Midbrain (tissue), 1 donor: ENCODE measurements at places on chromosomes 13 and 19.

GRCh38 chr13:85170372-85170771 is 628.8 kb downstream of the SLITRK6 start:
- no peak for DNase-seq

GRCh38 chr13:22569811-22570210 is 611.0 kb upstream of the SGCG start:
- DNase-seq: no peak

DNA sequence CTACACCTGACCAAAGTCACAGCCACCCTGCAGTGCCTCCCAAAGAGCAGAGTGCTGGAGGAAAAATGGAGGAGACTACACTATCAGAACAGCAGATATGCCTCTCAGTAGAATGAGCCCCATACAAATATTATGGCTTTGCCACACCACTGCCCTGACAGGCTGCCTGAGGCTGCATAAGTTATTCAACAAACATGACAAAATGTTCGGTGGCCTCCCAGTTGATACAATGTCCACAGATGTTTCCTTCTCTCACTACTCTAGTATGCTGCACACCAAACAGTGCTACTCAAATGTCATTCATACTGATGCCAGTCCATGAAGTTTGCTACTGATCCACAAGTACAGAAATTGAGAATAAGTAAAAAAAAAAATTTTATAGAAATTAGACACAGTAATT is 41.0 kb downstream of the N4BP2L2 start:
- no peak for DNase-seq

DNA sequence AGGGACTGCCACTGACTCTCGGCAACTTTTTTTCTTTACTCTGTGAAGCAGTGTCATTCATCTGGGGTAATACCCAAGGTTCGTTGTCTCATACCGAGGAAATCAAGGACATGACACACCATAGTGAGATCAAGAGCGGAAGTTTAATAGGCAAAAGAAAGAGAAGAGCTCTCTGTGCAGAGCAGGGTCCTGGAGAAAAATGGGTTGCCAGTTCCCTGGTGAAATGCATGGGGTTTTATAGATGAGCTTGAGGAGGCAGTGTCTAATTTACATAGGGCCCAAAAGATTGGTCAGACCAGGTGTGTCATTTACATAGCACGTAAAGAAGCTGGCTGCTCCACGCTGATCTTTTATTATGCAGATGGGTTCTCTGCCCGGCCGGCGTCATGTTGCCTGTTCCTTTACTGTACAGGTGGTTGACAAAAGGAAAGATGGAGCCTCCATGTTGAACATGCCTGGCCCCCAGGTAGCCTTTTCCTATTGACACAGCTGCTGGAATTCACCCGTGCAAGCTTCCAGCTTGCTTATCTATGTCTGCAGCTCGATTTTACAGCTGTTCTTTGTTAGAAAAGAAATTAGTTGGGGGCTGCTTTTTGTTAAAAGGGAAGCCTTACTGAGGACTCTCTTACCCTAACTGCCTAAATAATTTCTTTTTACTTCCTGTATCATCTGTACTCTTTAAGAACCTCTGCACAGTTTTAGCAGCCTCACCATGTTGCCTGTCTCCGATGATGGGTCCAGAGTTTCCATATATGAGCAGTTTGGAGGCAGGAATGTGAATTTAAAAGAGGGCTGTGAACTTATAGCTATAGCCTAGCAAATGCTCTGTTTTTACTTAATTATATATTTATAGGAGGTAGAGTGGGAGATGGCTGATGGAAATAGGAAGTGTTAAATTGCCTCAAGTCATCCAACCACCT is 98.0 kb upstream of the DIAPH3 start:
- no peak for DNase-seq

- no peak for DNase-seq
Measured at GRCh38 chr19:18607226-18608101, 865 bp upstream of the CRLF1 start.

GRCh38 chr13:74015137-74015536 is 119.1 kb downstream of the KLF12 start:
- no peak for DNase-seq

DNA sequence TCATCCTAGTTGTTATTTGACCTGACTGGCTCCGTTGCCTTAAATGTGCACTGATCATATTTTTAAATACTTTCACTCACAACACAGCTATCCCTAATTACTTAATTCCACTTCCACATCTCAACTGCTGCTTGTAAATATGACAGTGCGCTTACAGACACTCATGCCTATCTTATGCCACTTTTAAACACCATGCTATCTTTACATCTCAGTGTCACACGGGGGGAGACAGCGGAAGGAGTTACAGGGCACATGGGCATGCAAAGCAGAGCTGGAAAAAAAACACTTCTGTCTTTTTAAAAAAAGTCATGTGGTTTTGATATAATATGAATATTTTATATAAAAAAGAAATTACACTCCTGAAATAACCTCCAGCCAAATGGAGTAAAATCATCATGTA is 44.1 kb downstream of the SMAD9 start:
- no peak for DNase-seq

GRCh38 chr19:50433201-50434180 is 799 bp downstream of the MYBPC2 start:
- DNase-seq: no peak

DNA sequence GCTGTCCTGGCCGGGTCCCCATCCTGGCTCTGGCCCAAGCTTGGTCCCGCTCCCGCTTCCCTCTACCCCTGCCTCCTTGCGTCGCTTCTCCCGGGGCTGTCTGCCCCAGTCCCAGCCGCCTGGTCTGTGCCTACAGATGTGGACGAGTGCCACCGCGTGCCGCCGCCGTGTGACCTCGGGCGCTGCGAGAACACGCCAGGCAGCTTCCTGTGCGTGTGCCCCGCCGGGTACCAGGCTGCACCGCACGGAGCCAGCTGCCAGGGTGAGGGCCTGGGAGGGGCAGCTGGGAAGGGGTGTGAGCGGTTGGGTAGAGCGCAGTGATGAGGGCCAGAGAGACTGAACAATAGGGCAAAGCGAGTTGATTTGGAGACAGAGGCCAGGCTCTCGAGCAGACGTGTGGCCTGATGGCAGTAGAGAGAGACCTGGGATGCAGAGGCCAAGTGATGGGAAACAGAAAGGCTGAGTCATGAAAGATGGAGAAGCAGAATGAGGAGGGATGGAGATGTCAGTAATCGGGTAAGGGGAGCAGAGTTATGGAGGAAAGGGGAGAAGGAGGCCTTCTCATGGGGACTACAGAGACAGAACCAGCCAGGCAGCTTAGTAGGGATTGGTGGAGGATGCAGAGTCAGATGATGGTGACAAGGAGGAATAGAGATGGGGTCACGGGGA is 9.4 kb downstream of the LTBP4 start:
- DNase-seq: peak; percentile 26

- DNase-seq: no peak
Measured at GRCh38 chr13:36332986-36333385, 13.2 kb downstream of the SPART start.

- DNase-seq: no peak
Measured at GRCh38 chr13:35621989-35622388, 145.5 kb upstream of the MAB21L1 start.

- DNase-seq: no peak
Measured at GRCh38 chr13:95123726-95124125, 177.5 kb downstream of the ABCC4 start.

DNA sequence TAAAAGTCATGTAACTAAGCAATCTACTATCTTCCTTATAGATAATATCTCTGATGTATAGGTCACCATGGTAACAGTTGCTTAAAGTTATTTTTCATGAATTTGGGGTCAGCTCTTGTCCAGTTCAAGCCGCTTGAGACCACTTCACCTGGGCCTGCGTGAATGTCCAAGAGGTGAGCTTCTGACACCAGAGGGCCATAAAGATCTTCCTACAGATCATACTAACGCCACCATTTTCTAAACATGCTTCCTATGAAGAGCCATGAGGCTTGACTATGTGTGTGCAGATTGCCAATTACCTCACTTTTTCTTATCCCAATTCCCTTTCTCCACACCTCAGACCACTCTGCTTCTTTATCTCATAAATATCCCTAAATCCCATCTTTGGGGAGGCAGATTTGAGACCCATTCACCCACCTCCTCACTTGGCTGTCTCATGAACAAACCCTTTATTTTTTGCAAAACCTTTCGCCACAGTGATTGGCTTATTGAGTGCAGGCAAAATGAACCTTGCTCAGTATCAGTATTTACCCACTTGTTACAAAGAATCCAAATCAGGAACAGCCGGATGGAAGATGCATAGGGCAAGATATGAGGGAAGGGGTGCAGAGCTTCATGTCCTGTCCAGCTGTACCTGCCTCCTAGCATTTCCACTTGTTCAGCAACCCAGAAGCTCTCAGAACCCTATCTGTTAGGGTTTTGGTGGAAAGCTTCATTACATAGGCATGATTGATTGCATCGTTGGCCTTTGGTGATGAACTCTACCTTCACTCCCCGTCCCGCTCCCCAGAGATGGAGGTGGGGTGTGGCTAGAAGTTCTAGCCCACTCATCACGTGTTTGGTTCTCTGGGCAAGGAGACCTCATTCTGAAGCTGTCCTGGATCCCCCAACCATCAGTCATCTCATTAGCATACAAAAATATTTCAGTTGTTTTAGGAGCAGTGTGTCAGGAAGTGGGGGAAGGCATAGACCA is 34.2 kb downstream of the FAM187B start:
- DNase-seq: no peak

DNA sequence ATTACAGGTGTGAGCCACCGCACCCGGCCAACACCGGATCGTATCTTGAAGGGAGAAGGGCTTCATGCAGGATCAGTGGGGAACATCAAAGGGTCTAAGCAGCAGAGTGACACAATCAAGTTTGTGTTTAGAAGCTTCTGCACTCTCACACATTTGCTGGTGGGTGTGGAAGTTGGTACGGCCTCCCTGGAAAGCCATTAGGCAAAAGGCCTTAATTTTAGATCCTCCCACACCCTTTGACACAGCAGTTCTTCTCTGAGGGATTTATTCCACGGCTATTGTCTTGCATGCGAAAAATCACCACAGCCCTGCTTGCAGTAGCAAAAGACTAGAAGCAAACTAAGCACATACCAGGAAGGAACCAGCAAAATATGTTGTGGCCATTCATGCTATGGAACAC is 18.3 kb upstream of the SLC1A5 start:
- DNase-seq: no peak

DNA sequence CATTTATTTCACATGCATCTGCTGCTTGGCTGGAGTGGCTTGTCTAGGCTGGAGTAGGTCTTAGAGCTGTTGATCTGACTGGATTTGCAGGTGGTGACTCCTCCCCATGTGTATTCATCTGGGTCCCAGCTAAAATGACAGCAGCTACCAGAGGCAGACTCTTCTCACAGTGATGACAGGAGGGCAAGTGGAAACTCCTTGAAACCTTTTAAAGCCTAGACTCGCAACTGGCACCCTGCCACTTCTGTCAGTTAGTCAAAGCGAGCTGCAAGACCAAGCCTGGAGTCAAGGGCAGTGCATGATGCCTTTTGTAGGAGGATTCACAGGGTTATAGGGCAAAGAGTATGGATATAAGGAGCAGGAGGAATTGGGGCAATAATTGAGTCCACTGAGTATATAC is 65.2 kb downstream of the TEX26 start:
- no peak for DNase-seq

- DNase-seq: no peak
Measured at GRCh38 chr19:54523403-54523802, 20.8 kb downstream of the LAIR2 start.

DNA sequence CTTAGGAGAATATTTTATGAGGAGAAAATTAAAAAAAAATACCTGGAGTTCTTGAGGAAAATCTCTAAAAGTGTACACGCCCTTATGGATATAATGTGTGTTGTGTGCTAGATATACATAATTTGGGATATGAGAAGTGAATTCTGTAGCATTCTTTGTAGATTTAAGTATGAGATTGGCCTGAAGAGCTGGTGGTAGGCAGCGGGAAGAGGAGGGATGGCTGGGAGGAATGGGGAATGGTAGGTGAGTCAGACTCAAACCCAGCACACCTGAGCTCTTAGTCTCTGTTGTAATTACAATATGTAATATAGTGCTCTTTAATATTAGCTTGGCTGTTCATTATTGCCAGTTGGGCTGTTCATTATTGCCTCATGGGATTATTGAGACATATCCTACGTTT is 7.0 kb downstream of the CHAMP1 start:
- DNase-seq: no peak

- no peak for DNase-seq
Measured at GRCh38 chr19:39568604-39569003, 28.6 kb upstream of the EID2 start.

DNA sequence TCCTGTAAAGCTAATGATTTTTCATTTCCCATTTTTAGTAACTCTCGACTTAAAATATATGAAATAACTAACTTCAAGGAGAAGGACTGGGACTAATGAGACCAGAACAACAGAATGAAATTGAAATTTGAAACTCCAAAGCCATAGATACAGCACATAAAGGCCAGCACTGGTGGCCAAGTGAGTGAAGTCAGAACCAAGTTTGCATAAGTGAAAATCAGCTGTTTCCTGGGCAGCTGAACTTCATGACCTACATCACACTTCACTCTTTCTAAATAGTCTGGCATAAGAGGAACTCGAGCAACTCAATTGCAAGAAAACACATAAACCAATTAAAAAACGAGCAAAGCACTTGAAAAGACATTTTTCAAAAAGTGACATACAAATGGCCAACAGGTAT is 84.5 kb downstream of the DCLK1 start:
- DNase-seq: no peak

GRCh38 chr19:31260171-31260933 is 88.9 kb downstream of the TSHZ3 start:
- no peak for DNase-seq

DNA sequence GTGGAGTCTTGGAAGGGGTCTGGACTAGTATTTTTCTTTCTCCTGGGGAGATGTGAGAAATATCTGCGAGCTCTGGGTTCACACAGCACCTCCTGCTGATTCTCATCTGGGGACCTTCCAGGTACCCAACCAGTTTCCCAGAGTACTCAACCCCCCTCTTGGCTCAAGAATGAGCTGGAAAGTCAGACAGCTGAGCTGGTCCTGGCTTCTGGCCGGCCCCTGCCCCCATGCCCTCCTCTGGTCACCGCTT is 2.2 kb upstream of the PDE4A start:
- DNase-seq: no peak

- DNase-seq: peak; percentile 28
Measured at GRCh38 chr13:108895220-108895704, 265.9 kb downstream of the MYO16 start.

- peak; percentile 44 for DNase-seq
Measured at GRCh38 chr13:23984546-23984945, 87.2 kb upstream of the C1QTNF9B start.

DNA sequence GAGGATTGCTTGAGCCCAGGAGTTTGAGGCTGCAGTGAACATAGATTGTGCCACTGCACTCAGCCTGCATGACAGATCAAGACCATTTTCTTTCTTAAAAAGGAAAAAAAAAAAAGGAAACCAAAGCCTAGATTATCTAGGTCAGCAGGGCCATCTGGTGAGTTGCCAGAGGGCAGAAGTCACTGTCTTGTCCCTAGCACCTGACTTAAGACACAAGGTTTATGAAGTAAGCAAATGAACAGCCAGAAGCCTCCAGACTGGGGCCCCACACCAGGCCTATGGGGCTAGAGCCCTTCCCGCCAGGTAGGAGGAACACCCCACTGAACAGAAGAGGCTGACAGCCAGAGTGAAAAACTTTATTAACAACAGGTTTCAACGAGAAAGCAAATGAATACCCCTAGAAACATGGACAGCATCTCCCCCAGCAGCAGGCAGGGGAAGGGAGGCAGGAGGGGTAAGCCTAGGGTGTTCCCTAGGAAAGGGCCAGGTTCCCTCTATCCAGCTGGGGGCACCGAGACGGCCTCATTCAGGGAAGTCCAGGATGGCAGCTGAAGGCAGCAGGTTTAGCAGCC is 1.2 kb downstream of the WDR83 start:
- DNase-seq: no peak

- DNase-seq: no peak
Measured at GRCh38 chr13:38496917-38497316, 147.3 kb downstream of the UFM1 start.
